ENCODE measurements at places on chromosomes 12 and 14.

GRCh38 chr14:36281309-36281708 lies 39.1 kb downstream of the MBIP start:
- no peak for DNase-seq

- DNase-seq, result no peak
Observed at GRCh38 chr14:37114002-37114401, 58.4 kb downstream of the SLC25A21 start.

- no peak for DNase-seq
Observed at GRCh38 chr14:71400871-71401321, 493.6 kb downstream of the PCNX1 start.

- no peak for DNase-seq
Observed at GRCh38 chr12:123131879-123132402, 18.9 kb downstream of the PITPNM2 start.

DNA sequence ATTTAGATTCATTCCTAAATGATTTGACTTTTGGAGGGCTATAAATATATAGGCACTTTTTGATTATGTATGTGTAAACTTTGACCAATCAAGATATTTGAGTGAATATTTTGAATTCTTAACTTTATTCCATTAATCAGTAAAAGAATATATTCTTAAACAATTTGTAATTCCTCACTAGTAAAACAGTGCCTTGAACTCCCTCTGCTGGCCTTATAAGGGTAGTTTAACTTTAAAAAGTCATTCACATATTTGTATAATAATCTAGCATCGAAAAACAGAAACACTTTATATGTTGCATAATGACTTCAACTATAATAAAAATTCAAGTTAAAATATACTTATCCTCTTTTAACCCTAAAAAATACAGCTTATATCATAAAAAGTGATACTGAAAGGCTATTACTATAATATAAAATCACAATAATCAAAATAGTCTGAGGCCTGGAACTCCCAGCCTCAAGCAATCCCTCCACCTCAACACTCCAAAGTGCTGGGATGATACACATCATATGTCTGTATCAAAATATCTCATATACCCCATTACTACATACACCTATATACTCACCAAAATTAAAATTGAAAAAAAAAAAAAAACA lies 31.2 kb downstream of the CCDC59 start:
- DNase-seq, result no peak

- no peak for DNase-seq
Observed at GRCh38 chr14:90319634-90320541, 11.9 kb downstream of the NRDE2 start.

DNA sequence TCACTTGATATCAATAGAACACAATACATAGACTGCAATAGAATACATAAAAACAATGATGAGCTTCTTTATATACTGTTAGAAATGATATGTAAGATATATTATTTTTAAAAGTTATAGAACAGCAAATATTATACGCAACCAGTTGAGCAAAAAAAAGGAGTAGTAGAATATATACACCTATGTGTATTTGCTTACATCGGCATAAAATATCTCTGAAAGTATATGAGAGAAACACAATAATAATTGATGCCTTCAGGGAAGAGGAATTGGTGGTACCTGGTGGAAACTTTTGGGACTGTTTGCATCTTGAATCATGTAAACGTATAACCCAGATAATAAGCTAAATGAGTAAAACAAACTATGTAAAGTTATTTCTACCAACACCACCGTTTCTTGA lies 418.4 kb upstream of the DCN start:
- DNase-seq, result no peak

- no peak for DNase-seq
Observed at GRCh38 chr12:2582631-2583030, 212.1 kb upstream of the FKBP4 start.

DNA sequence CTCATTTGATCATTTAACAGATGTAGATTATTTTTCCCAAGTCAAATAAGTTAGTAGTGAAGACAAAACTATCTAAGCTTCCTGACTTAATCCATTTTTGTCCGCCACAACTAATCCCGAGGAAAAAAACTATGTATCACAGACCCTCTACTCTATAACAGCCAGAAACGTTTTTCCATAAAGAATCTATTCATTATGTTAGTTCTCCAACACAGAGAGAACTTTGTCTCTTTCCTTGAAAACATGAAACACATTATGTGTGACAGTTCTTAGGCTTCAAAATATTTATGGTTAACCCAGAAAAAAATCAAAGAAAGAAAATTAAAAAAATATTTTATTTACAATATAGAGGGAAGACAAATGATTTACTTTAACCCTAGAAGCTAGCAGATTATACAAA lies 100.1 kb downstream of the PLEKHG7 start:
- DNase-seq, result no peak

DNA sequence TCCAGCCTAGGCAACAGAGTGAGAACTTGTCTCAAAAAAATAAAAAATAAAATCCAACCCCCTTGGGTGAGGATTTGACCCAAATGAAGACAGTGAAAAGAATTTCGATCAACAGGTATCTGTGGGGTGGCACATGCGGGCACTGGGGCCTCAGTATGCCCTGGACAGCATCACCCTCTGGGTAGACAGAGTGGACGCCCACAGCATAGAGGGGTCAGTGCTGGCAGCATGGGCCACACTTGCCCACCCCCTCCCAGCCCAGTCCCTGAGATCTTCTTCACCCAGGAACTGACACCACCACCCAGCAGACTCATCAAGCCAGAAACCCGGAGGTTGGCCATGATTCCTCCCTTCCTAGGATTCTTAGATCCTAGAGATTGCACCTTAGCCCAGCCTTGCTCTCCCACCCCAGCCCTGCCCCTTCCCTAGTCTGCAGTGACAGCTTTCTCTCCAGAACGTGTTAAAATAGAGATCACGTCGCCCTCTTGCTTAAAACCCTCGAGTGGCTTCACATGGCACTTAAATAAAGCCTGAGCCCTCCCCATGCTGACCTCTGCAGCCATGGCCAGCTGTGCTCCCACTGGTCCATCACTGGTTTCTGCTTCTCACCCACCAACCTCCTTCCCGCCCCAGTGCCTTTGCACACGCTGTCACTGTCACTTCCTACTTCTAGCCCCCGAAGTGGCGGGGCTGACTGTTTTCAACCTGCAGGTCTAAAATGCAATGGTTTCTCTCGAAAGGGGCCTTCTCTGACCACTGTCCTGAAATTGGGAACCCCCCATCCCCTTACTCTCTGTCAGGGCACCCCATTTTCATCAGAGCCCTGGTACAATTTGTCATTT lies 26.2 kb upstream of the DYNC1H1 start:
- no peak for DNase-seq

GRCh38 chr12:66199831-66200509 lies 11.0 kb downstream of the IRAK3 start:
- DNase-seq, result no peak

DNA sequence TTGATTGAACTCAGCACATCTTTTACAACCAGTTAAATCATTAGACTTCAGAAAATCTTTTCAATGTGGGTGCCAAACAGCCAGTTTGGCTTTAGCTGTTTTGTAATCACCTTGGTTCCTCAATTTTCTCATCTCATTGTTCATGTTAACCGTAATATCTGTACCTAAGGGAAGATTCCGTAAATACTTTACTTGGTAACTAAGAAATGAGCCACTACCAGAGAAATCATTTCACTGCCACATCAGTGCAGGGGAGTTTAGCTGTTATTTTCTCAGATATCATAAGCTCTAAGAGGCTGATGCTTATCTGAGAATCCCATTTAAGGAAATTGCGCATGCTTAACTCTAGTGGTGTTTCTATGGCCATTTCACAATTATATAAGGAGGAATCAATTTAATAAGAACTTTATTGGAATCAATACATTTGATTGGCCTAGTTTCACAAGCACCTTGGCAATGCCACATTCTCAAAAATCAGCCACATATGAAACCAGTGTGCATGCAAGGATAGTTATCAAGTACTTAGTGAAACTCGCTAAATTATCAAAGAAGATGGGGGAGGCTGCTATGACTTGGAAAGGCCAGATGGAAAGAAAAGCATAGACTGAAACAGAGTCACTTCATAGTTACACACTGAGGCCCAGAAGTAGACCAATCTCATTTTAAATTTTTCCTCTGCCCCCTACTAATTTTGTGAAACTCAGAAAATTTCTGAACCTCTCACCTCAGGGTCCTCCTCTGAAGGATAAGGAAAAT lies 28.1 kb upstream of the IL22 start:
- no peak for DNase-seq

DNA sequence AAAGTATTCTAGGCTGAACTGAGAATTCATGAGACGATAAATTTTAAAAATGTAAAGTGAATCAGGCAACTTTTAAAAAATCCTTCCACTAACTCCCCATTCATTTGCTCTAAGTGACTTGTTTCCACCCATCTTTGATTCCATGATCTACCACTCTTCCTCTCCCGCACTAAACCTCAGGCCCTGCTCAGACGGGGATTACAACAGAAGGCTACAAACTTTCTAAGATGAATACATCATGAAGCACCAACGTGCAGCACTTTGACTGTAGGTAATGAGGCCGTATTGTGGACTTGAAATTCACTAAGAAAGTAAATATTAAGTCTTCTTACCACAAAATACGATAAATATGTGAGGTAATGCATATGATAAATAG lies 30.0 kb downstream of the TMEM132D start:
- DNase-seq, result no peak

- no peak for DNase-seq
Observed at GRCh38 chr14:80024417-80024816, 186.9 kb downstream of the DIO2 start.

- DNase-seq, result no peak
Observed at GRCh38 chr14:94081386-94081820, 293 bp downstream of the IFI27L1 start.

DNA sequence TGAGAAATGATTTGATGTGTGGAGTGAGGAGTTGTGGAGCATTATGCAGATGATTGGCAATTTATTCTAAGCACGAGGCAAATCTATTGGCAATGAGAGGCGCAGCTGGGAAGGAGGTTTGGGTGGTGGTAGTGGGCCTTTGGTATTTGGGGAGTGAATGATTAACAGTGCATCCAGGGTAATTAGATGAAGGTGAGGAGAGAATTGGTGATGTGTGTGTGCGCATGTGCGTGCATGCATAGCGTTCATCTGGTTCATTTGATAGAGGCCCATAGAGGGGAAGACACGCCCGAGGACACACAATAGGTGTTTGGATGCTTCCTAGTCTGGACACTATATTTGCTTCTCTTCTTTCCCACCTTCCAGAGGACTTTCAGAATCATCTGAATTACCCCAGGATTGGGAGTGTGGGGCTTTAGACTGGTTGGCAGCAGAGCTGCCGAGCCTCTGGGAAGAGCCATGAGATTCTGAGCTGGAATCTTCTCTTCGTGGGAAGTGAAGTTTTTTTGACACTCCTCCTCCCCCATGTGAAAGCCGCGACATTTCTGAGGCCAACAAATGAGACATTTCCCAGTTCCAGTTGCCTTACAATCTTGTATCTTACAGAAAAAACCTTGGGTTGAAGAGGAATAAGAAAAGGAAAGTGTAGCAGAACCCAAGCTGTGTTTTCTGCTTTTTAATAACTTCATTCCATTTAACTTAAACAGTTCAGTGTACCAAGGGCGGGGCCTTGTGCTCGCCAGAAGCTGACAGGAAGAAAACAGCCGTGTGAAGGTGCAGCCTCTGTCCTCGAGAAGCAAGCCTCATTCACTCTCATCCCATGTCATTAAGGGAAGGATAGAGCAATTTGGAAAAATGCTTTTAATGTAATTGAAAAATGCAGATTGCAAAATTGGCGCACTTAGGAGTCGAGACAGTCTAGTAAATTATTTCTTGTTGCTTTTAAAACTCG lies 65.2 kb downstream of the SLC25A47 start:
- DNase-seq, result no peak

GRCh38 chr12:100608776-100609175 lies 35.3 kb downstream of the GAS2L3 start:
- no peak for DNase-seq

DNA sequence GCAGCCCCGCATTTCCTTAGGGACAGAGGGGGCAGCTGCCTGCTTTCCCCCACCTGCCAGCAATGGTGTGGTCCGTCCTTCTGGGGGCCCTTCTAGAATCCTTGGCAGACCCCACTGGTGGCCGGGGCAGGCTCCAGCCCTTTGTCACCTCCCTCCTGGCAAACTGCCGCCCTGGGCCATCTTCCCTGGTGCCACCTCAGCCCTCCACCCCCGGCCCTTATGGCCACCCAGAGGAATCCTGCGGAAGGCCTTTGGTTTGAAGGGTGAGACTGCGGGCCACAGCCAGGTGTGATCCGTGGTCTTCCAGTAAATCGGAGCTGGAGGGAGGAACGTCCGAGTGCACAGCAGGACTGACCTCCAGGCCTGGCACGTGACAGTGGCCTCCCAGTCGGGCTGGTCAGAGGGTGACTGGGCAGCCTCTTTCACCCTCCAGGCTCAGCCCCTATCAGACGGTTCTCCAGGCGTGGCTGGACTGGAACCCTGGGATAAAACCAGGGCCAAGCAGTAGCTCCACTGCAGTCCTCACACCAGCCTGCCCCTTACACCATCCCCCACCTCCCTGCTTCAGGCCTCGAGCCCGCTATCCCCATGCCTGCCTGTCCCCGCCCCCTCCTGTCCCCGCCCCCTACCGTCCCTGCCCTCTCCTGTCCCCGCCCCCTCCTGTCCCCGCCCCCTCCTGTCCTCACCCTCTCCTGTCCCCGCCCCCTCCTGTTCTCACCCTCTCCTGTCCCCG lies 12.4 kb downstream of the FBRSL1 start:
- no peak for DNase-seq

DNA sequence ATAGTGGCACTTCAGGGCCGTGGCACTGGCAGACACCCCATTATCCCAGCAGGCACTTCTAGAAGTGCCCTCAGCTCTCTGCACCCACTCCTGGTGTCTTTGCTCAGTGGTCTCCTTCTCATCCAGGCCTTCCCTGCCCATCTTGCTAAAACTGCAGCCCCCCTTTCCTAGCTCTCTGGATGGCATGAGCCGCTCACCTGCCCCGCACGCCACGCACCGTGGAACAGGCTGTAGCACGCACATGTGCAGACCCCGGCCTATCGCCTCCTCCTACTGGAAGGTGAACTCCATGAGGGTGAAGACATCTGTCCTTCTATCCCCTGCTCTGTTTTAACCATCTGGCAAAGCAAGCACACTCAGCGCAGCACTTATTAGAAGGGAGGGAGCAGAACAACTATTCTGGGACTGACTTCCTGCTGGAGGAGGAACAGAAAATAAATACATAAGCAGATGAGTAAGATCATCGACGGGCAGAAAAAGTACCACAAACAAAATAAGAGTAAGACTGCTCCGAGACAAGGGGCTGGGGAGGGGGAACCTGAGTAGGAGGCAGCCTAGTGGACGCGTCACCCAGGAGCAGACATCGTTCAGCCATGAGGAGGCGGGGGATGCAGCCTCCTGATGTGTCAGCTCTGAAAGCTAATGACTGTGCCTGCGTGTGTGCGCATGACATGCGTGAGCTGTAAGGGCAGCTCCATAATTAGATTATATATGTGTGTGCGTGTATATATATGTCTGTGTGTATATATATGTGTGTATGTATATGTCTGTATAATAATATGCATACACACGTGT lies 7.8 kb upstream of the FZD10 start:
- DNase-seq, result no peak

- DNase-seq, result no peak
Observed at GRCh38 chr12:93226361-93226760, 151.4 kb upstream of the NUDT4 start.

Data from progenitor cell of endocrine pancreas (in vitro differentiated cells).